CD8-positive, alpha-beta memory T cell (primary cell): ENCODE measurements at places on chromosomes 4 and X. TPM values are rescaled to one million over a fixed set of nuclear protein-coding genes. Genes with fewer than 3 reads are reported as not detected.

- no peak for DNase-seq
These were observed 366.8 kb downstream of the FBXW7 start for GRCh38 chr4:152168987-152169616.

Gene SHOX
- total RNA-seq, result not detected

GRCh38 chr4:34718576-34719245, 1525.6 kb downstream of the ARAP2 start:
- DNase-seq, result no peak

DNA sequence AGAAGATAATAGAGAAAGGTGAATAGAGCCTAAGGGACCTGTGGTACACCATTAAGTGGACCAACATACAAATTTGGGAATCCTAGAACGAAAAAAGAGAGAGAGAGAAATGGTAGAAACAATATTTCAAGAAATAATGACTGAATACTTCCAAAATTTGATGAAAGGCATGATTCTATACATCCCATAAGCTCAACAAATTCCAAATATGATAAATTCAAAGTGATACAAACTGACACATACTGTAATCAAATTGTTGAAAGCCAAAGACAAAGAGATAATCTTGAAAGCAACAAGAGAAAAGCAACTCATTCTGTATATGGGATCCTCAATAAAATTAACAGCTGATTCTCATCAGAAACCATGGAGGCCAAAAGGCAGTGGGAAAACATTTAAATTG, 20.6 kb upstream of the ZC4H2 start:
- no peak for DNase-seq
